ENCODE measurements at places on chromosomes 6 and 20.

DNA sequence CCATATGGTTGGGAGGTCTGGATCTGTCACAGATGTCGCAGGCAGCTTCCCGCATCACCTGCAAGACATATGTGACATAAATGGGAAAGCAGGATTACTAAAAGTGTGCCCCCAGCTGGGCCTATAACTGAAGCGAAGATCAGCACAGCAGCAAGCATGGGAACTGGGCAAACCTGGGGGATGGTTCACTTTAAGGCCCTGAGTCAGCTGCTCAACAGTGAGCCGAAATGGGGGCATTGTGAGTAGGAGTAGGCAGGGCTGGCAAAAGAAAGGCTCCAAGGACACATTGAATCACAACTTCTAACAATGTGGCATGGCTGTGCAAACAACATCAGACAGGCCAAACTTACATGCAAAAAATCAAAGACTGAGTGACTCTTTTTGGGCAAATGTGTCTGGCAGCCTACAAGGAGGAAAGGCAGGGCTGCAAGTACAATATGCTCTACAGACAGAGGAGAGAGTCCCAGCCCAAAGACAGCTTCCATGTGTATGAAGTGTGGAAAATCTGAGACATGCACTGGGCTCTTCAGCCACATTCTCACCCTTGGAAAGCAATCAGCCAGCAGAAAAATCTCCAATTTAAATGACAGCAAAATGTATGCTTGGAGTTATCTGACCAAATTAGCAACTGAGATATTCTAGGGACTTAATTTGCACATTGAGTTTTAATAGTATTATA lies 531.0 kb upstream of the MMS22L start:
- no peak overlapping the region for H3K27ac ChIP-seq
- DNase-seq = no peak
- H3K4me3 ChIP-seq = no peak overlapping the region
- H3K36me3 ChIP-seq = no peaks in the 10 kb centered on the region

- no peaks in the 10 kb centered on the region for H3K4me1 ChIP-seq
- no peak overlapping the region for H3K4me3 ChIP-seq
- no peak for DNase-seq
- H3K27ac ChIP-seq = no peak overlapping the region
These were observed 60.9 kb downstream of the SAMD3 start for GRCh38 chr6:130161683-130162404.

- H3K4me1 ChIP-seq = peaks cover 46% of the 10 kb centered on the region
- no peak overlapping the region for H3K27ac ChIP-seq
- peaks cover 6% of the 10 kb centered on the region for H3K36me3 ChIP-seq
- no peak overlapping the region for H3K4me3 ChIP-seq
These were observed 73.3 kb downstream of the SLC22A23 start for GRCh38 chr6:3383525-3383924.

DNA sequence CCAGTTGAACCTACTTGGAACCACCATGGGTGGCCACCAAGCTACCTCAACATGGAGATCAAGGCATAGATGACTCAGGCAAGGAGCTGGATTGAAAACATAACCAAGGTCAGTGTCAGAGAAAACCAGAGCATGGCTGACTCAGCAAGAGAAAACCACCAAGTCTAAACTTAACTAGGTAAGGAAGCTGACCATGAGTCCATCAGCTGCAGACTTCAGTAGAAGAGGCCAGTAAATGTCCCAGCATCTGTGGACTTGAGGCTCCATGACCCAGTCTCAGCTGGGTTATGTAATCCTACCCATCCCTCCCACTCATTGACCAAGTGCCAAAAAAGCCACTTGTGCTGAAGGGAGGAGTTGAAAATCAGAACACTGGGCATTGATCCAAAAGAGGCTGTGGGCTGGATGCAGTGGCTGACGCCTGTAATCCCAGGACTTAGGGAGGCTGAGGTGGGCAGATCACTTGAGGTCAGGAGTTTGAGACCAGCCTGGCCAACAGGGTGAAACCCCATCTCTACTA lies 93.7 kb upstream of the CBLN4 start:
- H3K4me1 ChIP-seq = no peaks in the 10 kb centered on the region
- no peak overlapping the region for H3K27ac ChIP-seq
- no peaks in the 10 kb centered on the region for H3K27me3 ChIP-seq
- DNase-seq = no peak
- peaks cover 3% of the 10 kb centered on the region for H3K36me3 ChIP-seq

DNA sequence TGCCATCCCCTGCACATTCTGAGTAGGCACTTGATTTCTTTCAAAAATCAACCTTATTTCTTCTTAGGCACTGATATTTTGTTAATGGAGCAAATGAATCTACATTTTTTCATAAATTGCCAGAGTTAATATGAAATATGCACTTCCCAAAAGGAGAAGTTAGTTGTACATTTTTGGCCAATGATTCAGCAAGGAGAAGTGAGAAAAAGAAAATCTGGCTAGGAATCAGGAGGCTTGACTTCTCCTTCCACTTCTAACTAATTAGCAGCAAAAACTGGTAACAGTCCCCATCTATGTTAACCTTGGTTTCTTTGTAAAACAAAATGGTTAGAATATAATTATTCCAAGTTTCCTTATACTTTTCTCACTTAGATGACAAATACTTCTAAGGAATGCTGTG lies 7.0 kb upstream of the DSE start:
- peaks cover 7% of the 10 kb centered on the region for H3K27me3 ChIP-seq
- H3K4me1 ChIP-seq = no peaks in the 10 kb centered on the region

- H3K36me3 ChIP-seq = no peaks in the 10 kb centered on the region
- no peaks in the 10 kb centered on the region for H3K4me1 ChIP-seq
- DNase-seq = no peak
- peaks cover 15% of the 10 kb centered on the region for H3K27me3 ChIP-seq
- H3K4me3 ChIP-seq = no peak overlapping the region
These were observed 174.0 kb upstream of the UST start for GRCh38 chr6:148572676-148573335.

GRCh38 chr6:13908955-13909381 lies 15.8 kb upstream of the RNF182 start:
- H3K4me1 ChIP-seq = peaks cover 2% of the 10 kb centered on the region
- DNase-seq = peak; percentile 18
- H3K27me3 ChIP-seq = peaks cover 34% of the 10 kb centered on the region
